ENCODE measurements at places on chromosomes 7 and 10.

GRCh38 chr10:97332591-97333350 lies 1.8 kb downstream of the FRAT2 start:
- no peak for DNase-seq

DNA sequence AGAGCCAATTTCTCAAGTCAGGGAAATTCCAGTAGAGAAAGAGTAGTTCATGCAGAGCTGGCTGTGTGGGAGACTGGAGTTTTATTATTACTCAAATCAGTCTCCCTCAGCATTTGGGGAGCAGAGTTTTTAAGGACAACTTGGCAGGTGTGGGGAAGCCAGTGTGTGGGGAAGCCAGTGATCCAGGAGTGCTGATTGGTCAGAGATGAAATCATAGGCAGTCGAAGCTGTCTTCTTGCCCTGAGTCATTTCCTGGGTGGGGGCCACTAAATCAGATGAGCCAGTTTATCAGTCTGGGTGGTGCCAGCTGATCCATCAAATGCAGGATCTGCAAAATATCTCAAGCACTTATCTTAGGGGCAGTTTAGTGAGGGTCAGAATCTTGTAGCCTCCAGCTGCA lies 194.6 kb upstream of the NRG3 start:
- DNase-seq = no peak

- no peak for DNase-seq
Observed at GRCh38 chr10:32167450-32167849, 111.2 kb upstream of the KIF5B start.

- DNase-seq = no peak
Observed at GRCh38 chr10:68870061-68870460, 31.1 kb upstream of the DDX50 start.

GRCh38 chr10:36573246-36573645 lies 552.2 kb upstream of the ANKRD30A start:
- no peak for DNase-seq

GRCh38 chr10:30467651-30468338 lies 33.8 kb downstream of the MAP3K8 start:
- no peak for DNase-seq

DNA sequence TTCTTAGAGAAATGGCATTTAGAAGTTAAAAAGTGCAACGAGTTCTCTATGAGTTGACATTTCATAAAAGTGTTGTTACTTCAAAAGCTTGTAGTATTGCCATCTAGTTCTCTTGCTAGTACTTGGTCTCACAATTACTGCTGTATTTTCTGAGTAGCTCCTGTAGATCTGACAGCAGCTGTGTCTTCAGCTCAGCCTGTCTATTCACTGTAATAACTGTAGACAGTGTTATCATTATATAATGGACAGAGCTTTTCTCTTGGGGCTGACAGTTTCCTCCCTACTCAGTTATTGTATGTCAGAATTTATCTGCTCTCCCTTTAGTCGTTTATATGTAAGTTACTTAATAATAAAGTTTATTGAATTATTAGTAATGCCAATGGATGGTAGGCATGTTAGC lies 388.7 kb upstream of the VSTM2A start:
- DNase-seq = no peak

- DNase-seq = no peak
Observed at GRCh38 chr10:42684517-42684916, 46.1 kb upstream of the ZNF33B start.

- DNase-seq = no peak
Observed at GRCh38 chr7:35695473-35695850, 527 bp upstream of the HERPUD2 start.

DNA sequence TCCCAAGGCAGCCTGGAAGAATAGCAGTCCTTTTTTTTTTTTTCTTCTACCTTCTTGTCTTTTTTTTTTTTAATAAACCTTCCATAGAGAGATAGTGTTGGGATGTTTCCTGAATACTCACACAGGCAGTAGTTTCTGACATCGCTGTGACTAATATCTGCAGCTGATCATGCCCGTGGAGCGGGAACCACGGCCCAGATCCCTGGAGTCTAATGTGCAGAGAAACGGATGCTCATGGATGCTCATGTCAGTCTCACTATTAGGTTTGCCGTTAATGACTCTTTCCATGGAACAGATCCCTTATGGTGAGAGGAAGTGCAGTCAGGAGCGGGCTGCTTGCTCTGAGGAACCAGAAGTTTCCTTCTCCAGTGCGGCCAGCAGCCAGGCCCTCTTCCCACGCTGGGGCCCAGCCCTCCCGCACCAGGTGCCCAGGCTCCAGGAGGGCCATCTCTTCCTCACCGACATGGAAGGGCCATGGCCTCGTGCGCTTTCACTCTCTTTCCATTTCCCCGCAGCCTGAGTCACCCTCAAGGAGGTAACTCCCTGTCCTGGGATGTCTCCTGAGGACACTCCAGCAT lies 132.5 kb downstream of the WDR37 start:
- DNase-seq = no peak

DNA sequence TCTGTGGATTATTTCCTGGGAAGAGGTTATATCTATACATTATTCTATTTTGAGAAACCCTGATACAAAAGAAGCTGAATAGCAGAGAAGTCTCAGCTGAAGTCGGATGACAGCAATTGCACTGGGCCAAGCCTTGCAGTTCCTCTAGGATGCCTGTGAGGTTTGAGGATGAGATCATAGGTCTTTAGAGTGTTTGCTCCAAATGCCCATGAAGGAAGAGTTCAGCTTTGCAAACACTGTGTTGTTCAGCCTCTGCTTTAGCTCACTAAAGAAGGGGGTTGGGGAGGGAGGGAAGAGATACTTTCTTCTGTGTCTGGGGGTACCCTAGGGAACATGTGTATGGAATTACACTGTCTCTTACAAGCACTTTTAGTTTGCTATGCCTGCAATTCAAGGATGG lies 282.5 kb upstream of the NRP1 start:
- no peak for DNase-seq

DNA sequence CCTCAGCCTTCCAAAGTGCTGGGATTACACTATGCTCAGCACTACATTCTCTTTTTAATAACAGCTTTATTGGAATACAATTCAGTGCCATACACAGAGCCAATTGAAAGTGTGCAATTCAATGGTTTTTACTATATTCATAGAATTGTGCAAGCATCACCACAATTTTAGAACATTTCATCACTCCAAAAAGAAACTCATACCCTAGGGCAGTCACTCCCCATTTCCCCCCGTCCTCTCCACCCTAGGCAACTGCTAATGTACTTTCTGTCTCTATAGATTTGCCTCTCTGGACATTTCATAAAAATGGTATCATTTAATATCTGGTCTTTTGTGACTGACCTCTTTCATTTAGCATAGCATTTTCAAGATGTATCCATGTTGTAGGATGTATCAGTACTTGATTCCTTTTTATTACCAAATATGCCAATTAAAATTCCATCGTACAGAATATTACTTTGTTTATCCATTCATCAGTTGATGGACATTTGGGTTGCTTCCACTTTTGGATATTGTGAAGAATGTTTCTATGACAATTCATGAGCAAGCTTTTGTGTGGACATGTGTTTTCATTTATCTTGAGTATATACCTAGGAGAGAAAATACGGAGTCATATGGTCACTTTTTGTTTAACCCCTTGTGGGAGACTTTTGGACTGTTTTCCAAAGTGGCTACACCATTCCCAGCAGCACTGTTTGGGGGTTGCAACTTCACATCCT lies 6.3 kb upstream of the XPNPEP1 start:
- no peak for DNase-seq

DNA sequence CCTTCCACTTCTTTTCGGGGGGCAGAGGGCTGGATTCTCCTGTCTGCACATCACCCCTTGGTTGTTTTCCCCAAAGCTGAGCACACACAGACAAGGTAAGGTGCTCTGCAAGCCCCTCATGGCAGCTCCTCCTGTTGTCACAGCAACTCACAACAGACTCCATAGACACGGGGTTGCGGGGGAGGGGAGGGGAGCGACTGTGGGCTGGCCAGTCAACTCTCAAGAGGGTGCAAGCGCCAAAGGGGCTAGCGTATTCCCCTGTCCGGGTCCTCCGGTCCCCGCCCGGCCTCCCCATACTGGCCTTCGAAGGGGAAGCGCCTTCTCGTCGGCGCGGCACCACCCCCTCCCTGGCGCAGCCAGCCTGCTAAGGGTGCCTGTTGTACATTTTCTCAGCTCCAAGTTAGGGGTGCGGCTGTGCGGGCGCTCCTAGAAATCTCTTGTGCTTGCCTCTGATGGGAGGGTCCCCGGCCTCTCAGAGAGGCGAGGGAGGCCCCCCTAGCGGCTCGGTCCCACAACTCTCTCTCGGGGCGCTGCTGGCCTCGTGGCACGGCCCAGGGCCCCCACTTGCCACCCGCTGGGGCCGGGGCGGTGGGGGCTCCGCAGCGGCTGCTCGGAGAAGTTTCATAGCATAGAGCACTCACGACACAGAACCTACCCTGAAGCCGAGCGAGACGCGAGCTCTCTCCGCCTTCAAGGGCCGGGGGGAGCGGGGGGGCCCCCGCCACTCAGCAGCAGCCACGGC lies 498 bp downstream of the RHOBTB1 start:
- no peak for DNase-seq

DNA sequence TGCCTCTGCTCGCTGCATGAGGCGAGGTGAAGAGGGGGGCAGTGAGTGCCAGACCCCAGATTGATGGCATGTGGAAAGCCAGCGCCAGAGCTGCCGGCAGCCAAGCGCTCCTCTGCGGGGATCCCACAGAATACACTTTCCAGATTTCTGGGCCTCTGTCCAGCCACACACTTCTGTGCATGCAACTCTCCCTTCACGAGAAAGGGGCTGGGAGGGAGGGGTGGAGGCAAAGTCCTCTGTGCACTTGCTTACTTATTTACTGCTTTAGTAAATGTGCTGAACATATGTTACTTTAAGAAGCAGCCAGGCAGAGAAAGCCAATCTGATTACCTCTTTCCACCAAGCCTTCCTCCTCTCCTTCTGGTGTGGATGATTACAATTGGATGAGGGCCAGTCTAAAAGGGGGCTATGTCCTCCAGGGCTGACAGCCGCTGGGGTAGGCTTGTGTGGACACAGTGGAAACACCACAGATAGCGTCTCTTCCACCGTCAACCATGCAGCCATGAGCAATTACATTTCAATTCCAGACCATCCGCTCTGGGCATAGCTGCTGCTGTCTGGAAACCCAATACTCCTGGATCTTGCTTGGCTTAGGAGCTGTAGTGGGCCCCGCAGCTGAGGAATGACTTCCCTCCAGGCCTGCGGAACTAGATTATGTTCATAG lies 322.8 kb upstream of the ANKRD30A start:
- no peak for DNase-seq

GRCh38 chr10:51273574-51273973 lies 199.3 kb downstream of the PRKG1 start:
- no peak for DNase-seq

GRCh38 chr10:97042716-97043562 lies 142.8 kb downstream of the SLIT1 start:
- DNase-seq = no peak

DNA sequence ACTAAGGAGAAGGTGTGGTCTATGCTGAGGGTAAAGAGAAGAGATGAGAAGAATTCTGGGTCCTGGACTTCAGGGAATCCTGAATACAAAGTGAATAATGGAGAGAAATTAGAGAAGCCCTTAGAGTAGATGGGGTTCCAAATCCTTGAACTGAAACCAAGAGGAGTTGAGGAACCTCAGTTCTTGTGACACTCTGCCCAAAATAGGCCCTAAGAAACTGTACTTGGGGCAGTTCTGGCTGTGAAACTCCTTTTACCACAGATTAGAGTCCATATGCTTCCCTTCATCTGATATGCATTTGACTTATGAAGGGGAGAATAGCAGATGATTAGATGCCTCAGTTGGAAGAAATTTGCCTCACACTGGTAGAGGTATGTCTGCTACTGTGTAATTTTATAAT lies 19.0 kb downstream of the TES start:
- no peak for DNase-seq

- no peak for DNase-seq
Observed at GRCh38 chr7:157177983-157178381, 39.3 kb downstream of the UBE3C start.

GRCh38 chr7:1192171-1192676 lies 32.2 kb upstream of the ZFAND2A start:
- no peak for DNase-seq

DNA sequence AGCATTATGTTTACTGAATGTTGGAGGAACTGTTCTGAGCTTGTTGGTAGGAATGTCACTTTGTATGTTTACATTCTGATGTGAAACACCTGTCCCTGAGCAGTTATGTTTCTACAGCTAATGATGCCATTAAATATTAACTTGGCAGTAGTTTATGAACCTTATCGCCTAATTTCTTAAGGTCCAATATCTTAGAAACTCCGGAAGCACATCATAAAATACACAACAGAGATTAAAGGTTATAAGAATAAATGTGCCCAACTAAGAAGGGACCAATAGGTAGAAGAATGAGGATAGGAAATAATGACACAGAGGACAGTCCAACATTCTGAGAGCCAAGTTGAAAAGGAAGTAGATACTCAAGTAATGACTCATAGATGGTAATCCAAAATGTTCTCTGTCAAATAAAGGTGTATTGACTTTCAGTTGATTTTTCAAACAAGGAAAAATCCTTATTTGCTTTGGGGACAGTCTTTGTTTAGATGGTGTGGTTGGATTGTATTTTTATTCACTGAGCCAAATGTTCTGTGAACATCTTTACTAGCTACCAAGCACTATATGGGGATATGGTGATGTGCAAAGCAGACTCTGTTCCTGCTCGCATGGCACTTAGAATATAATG lies 31.9 kb downstream of the LCOR start:
- no peak for DNase-seq

- DNase-seq = no peak
Observed at GRCh38 chr10:123759501-123760031, 93.4 kb downstream of the GPR26 start.

DNA sequence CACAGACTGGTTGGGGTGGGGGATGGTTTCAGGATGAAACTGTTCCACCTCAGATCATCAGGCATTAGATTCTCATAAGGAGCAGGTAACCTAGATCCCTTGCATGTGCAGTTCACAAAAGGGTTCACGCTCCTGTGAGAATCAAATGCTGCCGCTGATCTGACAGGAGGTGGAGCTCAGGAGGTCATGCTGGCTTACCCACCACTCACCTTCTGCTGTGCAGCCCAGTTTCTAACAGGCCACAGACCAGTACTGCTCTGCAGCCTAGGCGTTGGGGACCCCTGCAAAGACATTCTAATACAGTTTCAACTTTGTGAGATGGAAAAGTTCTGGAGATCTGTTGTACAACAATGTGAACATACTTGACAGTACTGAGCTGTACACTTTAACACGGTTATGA lies 39.9 kb downstream of the STRA8 start:
- no peak for DNase-seq

GRCh38 chr10:23436983-23437382 lies 1.9 kb upstream of the OTUD1 start:
- no peak for DNase-seq

- no peak for DNase-seq
Observed at GRCh38 chr10:102714621-102715455, at the start of gene SFXN2. TSS of gene SFXN2 (plus strand) at chr10:102714636. CDS start at chr10:102726637, 12,001 bp downstream.

- DNase-seq = no peak
Observed at GRCh38 chr10:62116896-62117295, 151.7 kb downstream of the RTKN2 start.

- no peak for DNase-seq
Observed at GRCh38 chr10:74213571-74214162, 62.6 kb downstream of the ADK start.

GRCh38 chr10:7470371-7470770 lies 59.5 kb upstream of the SFMBT2 start:
- DNase-seq = no peak

- no peak for DNase-seq
Observed at GRCh38 chr7:116678780-116679179, 6.8 kb downstream of the MET start.

GRCh38 chr7:4270268-4270667 lies 411.8 kb upstream of the FOXK1 start:
- no peak for DNase-seq
